ENCODE measurements at places on chromosomes 1 and 21.

- peaks cover 7% of the 10 kb centered on the region for H3K36me3 ChIP-seq
- H3K27me3 ChIP-seq = peaks cover 4% of the 10 kb centered on the region
- H3K27ac ChIP-seq = no peak overlapping the region
- DNase-seq = no peak
- peaks cover 6% of the 10 kb centered on the region for H3K4me1 ChIP-seq
These were observed 4.1 kb downstream of the KIAA1614 start for GRCh38 chr1:180916771-180917170.

DNA sequence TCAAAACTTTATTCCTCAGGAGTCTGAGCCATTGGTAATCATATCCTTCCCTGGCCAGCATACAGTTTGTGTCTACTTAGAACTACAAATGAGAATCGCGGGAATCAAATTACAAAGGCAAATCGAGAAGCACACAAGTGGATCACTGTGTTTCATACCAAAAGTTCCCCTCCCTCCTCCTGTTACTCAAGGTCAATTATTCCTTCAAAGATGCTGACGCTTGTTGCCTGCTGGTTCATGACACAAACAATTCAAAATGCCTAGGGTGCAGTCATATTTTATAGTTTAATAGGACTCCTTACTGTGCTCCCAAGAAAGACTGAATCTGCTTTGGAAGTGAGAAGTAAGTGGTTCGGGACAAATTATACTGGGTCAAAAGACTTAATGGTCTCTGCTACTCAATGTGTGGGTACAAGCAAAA, 93.0 kb upstream of the PBX1 start:
- H3K27ac ChIP-seq = no peak overlapping the region
- H3K4me1 ChIP-seq = no peaks in the 10 kb centered on the region
- no peak for DNase-seq
- no peaks in the 10 kb centered on the region for H3K36me3 ChIP-seq
- H3K4me3 ChIP-seq = no peak overlapping the region

- no peak overlapping the region for H3K27ac ChIP-seq
- DNase-seq = no peak
- no peaks in the 10 kb centered on the region for H3K27me3 ChIP-seq
- H3K4me3 ChIP-seq = no peak overlapping the region
These were observed 280.3 kb downstream of the OMA1 start for GRCh38 chr1:58266242-58266641.

GRCh38 chr1:159141584-159142390, 29.6 kb upstream of the CADM3 start:
- H3K4me3 ChIP-seq = no peak overlapping the region
- no peaks in the 10 kb centered on the region for H3K4me1 ChIP-seq
- no peak for DNase-seq
- H3K27ac ChIP-seq = no peak overlapping the region
- no peaks in the 10 kb centered on the region for H3K36me3 ChIP-seq

GRCh38 chr1:232011961-232012360, 385.4 kb downstream of the DISC1 start:
- no peaks in the 10 kb centered on the region for H3K36me3 ChIP-seq
- H3K4me1 ChIP-seq = peaks cover 13% of the 10 kb centered on the region
- no peak overlapping the region for H3K27ac ChIP-seq
- no peaks in the 10 kb centered on the region for H3K27me3 ChIP-seq
- H3K4me3 ChIP-seq = no peak overlapping the region
